ENCODE measurements at places on chromosomes 2 and 18.

GRCh38 chr2:32591669-32592463, 36.0 kb upstream of the TTC27 start:
- DNase-seq: no peak

- no peak for DNase-seq
Observed at GRCh38 chr2:105725388-105725787, 19.3 kb upstream of the NCK2 start.

DNA sequence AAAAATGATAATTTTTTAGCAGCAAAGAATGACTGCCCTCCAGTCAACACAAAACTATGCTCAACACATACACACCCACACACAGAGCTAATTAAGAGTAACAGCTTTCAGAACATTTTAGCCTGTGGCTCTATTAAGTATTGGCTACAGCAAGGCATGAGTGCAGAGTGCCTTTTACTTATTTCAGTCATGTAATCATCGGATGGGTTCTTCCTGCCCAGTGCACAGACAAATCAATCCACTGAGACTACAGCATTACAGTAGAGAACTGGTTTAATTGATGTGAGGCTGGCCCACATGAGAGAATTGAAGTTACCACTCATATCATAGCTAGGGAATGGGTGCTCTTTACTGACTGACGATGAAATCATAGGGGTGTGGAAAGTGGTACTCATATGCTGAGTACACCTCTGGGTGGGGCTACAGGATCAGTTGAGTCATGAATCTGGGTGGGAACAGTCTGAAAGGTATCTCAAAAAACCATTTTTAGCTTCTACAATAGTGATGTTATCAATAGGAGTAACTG, 241.0 kb downstream of the FSIP2 start:
- no peak for DNase-seq

DNA sequence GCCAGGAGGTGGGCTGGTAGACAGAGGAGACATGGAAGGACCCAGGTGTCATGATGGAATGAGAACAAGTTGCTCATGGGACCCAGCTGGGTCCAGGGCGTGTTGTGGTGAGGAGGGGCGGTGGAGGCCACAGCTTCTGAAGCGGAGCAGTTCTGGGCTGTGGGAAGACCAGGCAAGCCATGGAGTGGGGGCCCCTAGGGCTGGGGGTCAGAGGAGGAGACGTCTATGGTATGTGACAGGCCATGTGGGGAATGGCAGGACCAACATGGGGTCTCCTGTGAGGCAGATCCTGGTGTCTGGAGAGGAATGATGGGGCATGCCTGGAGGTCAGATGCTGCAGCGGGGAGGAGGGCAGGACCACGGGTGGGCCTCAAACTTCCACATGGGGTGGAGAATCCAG, 16.9 kb downstream of the MYO7B start:
- no peak for DNase-seq

DNA sequence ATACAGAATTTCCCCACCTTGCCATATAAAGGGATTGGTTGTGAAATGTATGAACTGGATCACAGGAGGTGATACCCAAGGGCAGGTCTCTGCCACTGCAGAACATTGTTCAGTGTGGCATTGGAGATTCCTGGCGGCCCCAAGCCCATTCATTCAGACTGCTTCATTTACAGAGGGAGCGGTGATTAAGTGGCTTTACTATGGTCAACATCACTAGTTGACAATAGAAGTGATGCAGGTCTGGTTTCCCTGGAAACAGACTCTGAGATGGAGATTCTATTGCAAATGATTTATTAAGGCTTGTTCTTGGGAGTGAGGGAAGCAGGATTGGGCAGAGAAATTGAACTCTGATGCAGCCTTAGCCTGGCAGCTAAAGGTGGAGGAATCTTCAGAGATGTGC, 62.4 kb downstream of the ZDBF2 start:
- no peak for DNase-seq

DNA sequence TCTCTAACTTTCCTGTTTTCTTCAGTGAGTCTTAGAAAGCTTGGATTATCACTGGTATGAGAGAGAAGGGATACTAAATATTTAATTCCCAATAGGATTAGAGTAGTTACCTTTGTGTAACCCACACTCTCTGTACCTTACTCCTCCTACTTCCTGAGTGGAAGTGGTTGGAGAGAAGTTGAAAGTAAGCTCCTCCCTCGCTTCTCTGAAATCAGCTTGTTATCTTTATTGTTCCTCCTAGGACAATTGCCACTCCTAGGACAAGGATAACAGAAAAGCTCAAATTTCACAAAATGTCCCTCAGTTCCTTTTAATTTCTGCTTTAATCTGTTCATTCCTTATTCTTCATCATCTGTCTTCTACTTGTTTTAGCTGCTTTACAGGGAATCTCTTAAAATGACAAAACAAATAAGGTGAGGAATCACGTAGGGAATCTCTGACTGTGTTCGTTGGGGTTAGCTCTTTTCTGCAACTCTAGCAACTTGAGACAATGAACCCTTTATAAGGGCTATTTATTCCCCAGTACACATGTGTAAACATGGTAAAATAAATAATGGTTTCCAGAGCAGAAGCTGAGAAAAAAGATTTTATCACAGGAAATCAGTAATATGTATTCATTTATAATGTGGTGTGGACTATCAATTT, 8.6 kb downstream of the ITPRID2 start:
- no peak for DNase-seq

GRCh38 chr18:58562999-58563667, 65.8 kb downstream of the ALPK2 start:
- no peak for DNase-seq

- DNase-seq: no peak
Observed at GRCh38 chr2:73930386-73930785, 3.7 kb downstream of the DGUOK start.
